PC-3 (cell line): ENCODE measurements at places on chromosomes 13 and 19. TPM values are rescaled to one million over a fixed set of nuclear protein-coding genes. Genes with fewer than 3 reads are reported as not detected.

C19orf38 gene
- total RNA-seq = 0.07 and 0.63 TPM in 2 replicates

ZNF490 gene
- total RNA-seq = 6.9 and 10.7 TPM in 2 replicates

PNMA8A gene
- total RNA-seq = not detected in 2 replicates

PODNL1 gene
- total RNA-seq = 0.92 TPM in 1 of 2 replicates, not detected in the other

LILRA5 gene
- not detected in 2 replicates for total RNA-seq

SIGLEC9 gene
- not detected in 2 replicates for total RNA-seq

GPR183 gene
- not detected in 2 replicates for total RNA-seq

DNA sequence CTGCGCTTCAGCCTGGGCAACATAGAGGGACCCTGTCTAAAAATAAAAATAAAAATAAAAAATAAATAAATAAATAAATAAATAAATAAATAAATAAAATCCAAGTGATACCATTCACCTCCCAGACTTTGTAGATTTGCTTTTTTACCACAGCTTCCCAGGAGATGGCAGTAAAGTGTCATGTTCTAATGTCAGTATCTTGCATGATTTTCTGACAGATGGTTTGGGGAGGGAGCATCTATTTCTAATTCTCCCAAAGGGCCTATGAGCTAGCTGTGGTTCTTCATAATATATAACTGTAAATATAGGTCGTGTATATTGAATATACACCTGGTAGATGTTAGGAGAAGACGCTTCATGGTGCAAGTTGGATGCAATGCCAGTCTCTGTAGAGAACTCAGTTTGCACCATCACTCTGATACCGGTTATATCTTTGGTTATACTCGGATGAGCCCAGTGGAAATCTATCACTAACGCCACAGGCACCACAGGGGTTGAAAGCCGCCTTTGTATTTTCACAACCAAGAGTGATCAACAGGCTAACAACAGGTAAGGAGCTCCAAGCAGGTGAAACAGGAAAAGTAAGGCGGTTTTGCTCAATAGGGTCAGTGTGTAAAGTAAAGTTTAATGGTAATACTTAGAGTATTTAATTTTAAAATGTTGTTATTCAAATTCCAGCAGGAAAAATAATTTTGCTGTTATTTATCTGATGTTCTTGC lies 13.9 kb downstream of the APLP1 start:
- DNase-seq = peak; percentile 71
- H3K36me3 ChIP-seq = no peaks in the 10 kb centered on the region
- H3K27me3 ChIP-seq = no peaks in the 10 kb centered on the region
- no peak overlapping the region for H3K4me3 ChIP-seq

GRCh38 chr13:109146912-109147647 lies 517.7 kb downstream of the MYO16 start:
- peaks cover 47% of the 10 kb centered on the region for H3K4me1 ChIP-seq
- no peaks in the 10 kb centered on the region for H3K36me3 ChIP-seq
- H3K4me3 ChIP-seq = no peak overlapping the region
- no peaks in the 10 kb centered on the region for H3K27me3 ChIP-seq

DNA sequence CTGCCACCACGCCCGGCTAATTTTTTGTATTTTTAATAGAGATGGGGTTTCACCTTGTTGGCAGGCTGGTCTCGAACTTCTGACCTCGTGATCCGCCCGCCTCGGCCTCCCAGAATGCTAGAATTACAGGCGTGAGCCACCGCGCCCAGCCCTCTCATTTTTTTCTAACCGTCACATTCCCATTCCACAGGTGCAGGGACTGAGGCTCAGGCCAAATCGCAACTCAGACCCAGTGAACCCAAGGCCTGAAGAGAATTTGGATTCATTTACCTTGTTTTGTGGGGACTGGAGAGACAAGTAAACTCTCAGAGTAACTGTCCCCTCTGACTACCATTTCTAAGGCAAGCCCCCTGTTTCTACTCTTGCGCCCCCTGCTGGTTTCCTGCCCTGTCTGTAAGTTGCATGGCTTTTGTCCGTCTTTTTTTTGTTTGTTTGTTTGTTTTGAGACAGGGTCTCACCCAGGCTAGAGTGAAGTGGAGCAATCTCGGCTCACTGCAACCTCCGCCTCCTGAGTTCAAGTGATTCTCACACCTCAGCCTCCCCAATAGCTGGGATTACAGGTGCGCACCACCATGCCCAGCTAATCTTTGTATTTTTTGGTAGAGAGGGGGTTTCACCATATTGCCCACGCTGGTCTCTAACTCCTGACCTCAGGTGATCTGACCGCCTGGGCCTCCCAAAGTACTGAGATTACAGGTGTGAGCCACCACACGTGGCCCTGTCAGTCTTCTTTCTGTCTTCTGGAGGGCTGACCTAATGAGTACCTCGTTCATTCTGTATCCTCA lies 2.3 kb upstream of the STRN4 start:
- no peaks in the 10 kb centered on the region for H3K27me3 ChIP-seq
- H3K27ac ChIP-seq = no peak overlapping the region
- H3K36me3 ChIP-seq = no peaks in the 10 kb centered on the region; the same call in 1 of the 2 replicates
- H3K4me3 ChIP-seq = no peak overlapping the region
- DNase-seq = peak; percentile 63

- peaks cover 46% of the 10 kb centered on the region for H3K4me1 ChIP-seq
- H3K4me3 ChIP-seq = no peak overlapping the region
- no peaks in the 10 kb centered on the region for H3K27me3 ChIP-seq
- DNase-seq = no peak
- peaks cover 31% of the 10 kb centered on the region for H3K36me3 ChIP-seq
Observed at GRCh38 chr19:38287604-38288003, 16.4 kb upstream of the C19orf33 start.

DNA sequence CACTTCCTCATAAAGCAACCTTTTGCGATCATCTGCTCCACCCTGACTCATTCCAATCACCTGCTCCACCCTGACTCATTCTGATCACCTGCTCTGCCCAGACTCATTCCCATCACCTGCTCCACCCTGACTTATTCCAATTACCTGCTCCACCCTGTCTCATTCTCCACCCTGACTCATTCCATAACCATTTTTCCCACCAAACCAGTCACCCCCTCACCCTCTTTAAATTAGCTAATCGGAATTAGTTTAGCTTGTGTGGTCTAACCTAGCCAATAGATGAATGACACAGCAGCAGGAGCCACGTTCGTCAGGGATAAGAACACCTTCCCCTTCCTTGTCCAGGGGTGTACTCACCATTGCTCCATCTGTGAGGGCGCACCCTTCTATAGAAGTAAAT lies 134.0 kb downstream of the COG6 start:
- no peak overlapping the region for H3K4me3 ChIP-seq
- peak; percentile 10 for DNase-seq
- H3K27me3 ChIP-seq = no peaks in the 10 kb centered on the region
- no peak overlapping the region for H3K27ac ChIP-seq
- H3K36me3 ChIP-seq = no peaks in the 10 kb centered on the region

GRCh38 chr13:58566176-58566575 lies 934.6 kb downstream of the PCDH17 start:
- H3K4me3 ChIP-seq = no peak overlapping the region
- H3K4me1 ChIP-seq = no peaks in the 10 kb centered on the region
- H3K27me3 ChIP-seq = no peaks in the 10 kb centered on the region
- no peak overlapping the region for H3K27ac ChIP-seq
- no peaks in the 10 kb centered on the region for H3K36me3 ChIP-seq

- H3K4me1 ChIP-seq = no peaks in the 10 kb centered on the region
- no peaks in the 10 kb centered on the region for H3K36me3 ChIP-seq
- H3K27me3 ChIP-seq = no peaks in the 10 kb centered on the region
- DNase-seq = no peak
- H3K27ac ChIP-seq = no peak overlapping the region
Observed at GRCh38 chr13:36344173-36344572, 2.0 kb downstream of the SPART start.

DNA sequence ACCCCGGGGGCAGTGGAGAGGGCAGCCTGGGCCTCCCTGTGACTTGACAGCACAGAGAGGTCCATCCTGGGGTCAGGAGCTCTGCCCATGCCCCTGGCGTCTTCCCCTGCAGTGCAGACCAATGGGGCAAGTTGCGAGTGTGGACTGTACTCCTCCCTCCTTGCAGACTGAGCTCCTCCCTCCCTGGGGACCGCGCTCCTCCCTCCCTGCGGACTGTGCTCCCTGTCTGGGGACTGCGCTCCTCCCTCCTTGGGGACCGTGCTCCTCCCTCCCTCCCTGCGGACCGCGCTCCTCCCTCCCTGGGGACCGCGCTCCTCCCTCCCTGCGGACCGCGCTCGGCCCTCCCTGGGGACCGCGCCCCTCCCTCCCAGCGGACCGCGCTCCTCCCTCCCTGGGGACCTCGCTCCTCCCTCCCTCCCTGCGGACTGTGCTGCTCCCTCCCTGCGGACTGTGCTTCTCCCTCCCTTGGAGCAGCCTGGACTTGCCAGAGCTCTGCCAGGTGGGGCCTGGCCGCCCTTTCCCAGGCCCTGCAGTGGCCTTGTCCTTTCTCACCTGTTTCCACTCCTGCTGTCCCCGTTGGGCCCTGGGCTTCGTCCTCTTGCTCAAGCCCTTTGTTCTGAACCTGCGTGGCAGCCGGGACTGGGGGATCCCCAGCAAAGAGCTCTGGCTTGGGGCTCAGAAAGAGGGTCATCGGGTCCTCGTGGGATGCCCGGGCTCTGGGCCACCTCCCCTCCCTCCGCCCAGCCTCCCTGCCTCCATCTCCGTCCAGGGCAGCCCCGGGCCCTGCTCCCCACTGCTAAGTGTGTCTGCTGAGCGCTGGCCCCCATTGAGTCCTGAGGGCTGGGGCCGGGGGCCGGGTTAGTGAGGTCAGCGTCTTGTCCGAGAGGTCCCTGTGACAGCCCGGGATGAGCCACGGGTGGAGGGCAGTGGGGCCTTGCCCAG lies 6.8 kb downstream of the GAMT start:
- H3K4me1 ChIP-seq = no peaks in the 10 kb centered on the region
- no peak overlapping the region for H3K4me3 ChIP-seq
- H3K27me3 ChIP-seq = no peaks in the 10 kb centered on the region
- DNase-seq = no peak

DNA sequence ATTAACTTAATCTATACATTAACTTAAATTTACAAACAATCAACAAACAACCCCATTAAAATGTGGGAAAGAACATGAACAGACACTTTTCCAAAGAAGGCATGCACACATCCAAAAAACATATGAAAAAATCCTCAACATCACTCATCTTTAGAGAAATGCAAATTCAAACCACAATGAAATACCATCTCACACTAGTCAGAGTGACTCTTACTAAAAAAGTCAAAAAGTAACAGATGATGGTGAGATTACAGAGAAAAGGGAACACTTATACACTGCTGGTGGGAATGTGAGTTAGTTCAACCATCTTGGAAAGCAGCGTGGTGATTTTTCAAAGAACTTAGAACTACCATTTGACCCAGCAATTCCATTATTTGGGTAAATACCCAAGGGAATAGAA lies 759.2 kb upstream of the SLITRK1 start:
- H3K4me1 ChIP-seq = no peaks in the 10 kb centered on the region
- H3K27me3 ChIP-seq = no peaks in the 10 kb centered on the region
- no peaks in the 10 kb centered on the region for H3K36me3 ChIP-seq
- no peak for DNase-seq

DNA sequence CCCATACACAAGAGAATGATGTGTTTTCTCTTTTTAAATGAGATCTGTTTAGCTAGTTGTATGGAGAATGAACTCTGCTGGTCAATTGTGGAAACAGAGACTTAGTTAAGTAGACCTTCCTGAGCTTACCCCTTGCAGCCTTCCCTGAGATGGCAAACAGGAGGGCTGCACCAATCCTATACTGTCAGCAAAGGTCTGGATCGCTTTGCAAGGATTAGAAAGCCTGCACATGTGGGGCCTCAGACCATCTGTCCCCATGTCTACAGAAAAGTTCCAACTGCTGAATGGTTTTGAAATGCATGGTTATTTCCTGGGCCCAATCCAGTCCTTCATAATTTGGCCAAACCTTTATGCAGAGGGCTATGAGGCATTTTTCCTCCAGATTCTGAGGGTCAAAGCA lies 183.9 kb upstream of the SLC10A2 start:
- H3K4me3 ChIP-seq = no peak overlapping the region
- no peaks in the 10 kb centered on the region for H3K36me3 ChIP-seq
- H3K4me1 ChIP-seq = peaks cover 3% of the 10 kb centered on the region; the same call in 1 of the 2 replicates

- DNase-seq = peak; percentile 79
- no peak overlapping the region for H3K4me3 ChIP-seq
- H3K27me3 ChIP-seq = no peaks in the 10 kb centered on the region
- H3K36me3 ChIP-seq = peaks cover 3% of the 10 kb centered on the region; the same call in 1 of the 2 replicates
- H3K4me1 ChIP-seq = peaks cover 18% of the 10 kb centered on the region
Observed at GRCh38 chr13:48333976-48334375, 30.4 kb downstream of the RB1 start.

DNA sequence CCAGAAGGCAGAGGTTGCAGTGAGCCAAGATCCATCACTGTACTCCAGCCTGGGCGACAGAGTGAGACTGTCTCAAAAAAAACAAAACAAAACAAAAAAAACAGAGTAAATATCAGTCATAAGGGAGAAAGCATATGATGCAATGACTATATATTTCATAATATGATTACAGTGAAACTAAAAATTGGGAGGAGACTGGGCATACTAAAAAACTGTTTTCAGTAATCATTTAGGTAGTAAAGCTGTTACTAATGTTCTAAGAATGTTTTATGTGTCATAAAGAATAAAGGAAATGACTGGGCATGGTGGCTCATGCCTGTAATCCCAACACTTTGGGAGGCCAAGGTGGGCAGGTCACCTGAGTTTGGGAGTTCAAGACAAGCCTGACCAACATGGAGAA lies 15.9 kb downstream of the ZNF573 start:
- H3K4me1 ChIP-seq = no peaks in the 10 kb centered on the region
- no peak overlapping the region for H3K27ac ChIP-seq
- H3K36me3 ChIP-seq = no peaks in the 10 kb centered on the region
- no peaks in the 10 kb centered on the region for H3K27me3 ChIP-seq
- H3K4me3 ChIP-seq = no peak overlapping the region
- DNase-seq = peak; percentile 35

GRCh38 chr19:1512671-1513498 lies at the start of gene ADAMTSL5:
ADAMTSL5 (minus strand) TSS chr19:1513019; CDS start chr19:1510943, 2,076 bp downstream.
- DNase-seq = peak; percentile 59
- no peaks in the 10 kb centered on the region for H3K27me3 ChIP-seq
- peak within 1 kb of the TSS; percentile 70 for H3K4me3 ChIP-seq
- H3K27ac ChIP-seq = no peak within 1 kb of the TSS
- H3K4me1 ChIP-seq = peaks cover 3% of the 10 kb centered on the region; the same call in 1 of the 2 replicates
- no peaks in the 10 kb centered on the region for H3K36me3 ChIP-seq

DNA sequence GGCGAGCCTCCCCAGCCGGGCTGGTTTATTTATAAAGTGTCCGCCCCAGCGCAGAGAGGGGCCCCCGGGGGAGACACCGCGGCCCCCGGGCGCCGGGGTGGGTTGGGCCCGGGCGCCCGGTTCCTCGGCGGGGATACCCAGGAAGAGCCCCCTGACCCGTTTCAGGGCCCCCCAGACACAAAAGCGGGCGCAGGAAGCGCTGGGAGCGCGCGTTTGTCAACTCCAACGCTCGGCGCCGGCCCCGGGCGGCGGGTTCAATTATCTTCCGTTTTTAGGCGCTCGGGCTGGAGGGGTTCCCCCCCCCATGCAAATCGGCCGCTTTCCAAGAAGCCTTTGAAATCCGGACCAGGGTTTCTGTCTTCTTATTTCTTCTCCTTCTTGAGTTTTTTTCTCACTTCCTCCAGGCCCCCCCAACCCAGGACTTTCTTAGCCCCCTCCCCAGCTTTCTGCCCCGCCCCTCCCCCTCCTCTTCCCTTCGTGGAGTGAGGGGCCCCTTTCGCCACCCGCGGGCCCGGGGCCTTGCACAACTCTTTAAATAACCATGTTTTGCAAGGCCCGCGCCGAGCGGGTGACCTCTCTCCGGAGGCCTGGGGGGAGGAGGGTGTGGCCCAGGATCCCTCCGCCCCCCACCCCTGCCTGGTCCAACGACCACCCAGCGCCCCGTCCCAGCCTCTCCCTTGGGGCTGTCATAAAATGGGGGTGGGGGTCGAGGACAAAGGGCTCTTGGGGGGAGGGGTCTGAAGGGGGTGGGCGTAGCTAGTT lies 935 bp downstream of the ARID3A start:
- H3K36me3 ChIP-seq = no peaks in the 10 kb centered on the region
- no peak overlapping the region for H3K27ac ChIP-seq
- H3K4me1 ChIP-seq = no peaks in the 10 kb centered on the region; the same call in 1 of the 2 replicates
- peak; percentile 26 for DNase-seq
- no peaks in the 10 kb centered on the region for H3K27me3 ChIP-seq
